ENCODE measurements at places on chromosomes 6 and 20.

DNA sequence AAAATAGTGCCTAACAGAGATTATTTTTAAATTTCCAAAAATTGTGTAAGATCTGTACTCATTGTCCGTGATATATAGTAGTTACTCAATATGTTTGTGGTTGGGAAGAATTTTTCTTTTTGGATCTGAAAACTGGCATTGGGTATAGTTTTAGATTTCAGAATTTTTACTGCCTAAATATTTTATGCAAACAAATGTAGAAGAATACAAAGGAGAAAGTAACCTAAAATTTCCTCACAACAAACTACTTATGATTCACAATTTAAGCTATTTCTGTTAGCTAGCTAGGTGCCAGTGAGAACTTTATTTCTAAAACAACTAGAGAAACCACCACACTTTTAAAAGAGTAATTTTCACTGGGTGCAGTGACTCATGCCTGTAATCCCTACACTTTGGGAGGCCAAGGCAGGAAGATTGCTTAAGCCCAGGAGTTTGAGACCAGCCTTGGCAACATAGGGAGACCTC is 38.8 kb downstream of the SESN1 start:
- DNase-seq = no peak

DNA sequence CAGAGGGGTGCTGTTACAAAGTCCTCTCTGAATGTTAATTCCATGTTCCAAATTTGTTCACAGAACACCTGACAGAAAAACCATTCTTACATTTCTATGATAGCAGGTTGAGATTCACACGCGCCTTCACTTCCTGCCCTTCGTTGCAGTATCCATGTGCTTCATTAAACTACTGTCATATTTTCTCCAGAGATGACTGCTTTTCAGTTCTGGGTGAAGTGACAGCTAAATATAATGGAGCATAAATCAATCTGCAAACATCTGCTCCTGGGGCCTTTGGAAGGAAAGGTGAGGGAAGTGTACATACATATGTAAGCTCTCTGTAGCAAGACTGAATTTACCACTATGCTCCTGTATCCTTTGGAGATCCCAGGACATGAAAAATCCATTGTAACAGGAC is 750.2 kb downstream of the HDGFL1 start:
- no peak for DNase-seq

DNA sequence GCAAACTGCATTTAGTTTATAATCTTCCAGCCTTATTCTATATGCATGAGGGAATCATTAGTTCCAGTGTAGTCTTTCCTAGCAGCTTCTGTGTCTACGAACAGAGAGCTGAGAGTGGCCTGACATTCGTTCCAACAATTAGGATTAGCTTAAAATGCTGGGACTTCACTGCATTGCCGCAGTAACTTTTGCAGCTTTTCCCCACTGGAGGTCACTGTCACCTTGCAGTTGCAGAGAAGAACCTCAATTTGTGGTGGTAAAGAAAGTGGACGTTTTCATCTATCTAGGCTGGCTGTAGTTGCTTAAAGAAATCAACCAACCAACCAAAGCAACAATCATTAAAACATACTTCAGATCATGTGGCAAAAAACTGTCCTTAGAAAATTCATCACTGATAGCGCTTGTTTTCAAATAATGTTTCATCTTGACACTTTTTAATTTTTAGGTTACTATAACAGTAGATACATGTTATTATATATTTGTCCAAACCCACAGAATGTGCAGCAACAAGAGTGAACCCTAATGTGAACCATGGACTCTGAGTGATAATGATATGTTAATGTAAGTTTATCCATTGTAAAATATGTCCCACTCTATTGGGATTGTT is 12.2 kb downstream of the MYLK4 start:
- DNase-seq = peak; percentile 21

DNA sequence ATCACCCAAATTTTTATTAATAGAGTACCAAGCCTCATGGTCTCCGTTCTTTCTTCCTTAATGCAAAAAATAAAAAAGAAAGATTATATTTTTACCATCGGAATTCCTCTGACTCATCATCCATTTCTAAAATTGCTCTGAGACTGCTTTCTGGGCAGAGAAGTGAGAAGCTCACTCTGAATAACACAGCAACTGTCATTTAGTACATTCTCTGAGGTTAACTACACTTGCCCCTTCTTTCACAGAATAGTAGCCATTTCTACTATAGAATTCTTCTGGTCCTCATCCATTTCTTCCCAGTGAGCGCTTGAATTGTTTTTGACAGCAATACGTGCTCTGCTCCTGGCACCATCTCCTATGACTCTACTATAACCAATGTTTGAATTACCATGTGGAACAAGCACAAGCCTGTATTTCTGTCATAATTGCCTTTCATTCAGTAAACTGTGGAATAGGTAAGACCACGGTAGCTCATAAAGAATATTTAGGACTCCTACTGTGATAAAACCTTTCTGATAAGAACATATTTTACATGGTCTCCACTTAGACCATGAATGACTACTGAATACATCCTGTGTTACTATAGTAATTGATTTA is 435.5 kb upstream of the NRSN1 start:
- DNase-seq = no peak

DNA sequence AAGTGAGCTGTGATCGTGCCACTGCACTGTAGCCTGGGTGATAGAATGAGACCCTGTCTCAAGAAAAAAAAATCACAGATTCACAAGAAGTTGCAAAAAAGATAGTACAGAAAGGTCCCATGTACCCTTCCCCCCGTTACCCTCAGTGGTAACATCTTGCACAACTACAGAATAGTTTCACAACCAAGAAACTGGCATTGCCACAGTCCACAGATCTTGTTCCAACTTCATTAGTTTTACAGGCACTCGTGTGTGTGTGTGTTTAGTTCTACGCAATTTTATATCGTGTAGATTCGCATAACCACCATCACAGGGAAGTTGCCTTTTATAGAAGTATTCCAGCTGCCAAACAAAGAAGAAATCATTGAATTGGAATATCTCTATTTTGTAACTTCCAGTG is 19.1 kb downstream of the SPATA2 start:
- no peak for DNase-seq

DNA sequence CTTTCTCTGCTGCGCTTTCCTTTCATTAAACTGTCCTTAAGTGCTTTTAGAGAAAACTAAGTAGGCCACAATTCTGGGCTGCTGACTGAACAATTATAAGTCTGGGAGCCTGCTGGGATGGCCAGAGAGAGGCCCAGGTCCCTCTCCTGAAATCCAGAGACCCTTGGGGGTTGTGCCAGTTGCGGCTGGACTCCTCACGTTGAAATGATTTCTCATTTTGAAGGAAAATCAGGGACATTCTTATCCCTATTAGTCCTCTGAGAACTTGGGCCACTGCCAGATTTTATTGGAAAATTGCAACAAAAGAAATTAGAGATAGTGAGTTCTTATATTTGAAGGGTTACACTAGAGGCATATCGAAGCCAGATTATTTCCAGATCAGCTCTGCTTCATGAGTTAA is 145.1 kb downstream of the CLIC5 start:
- no peak for DNase-seq

DNA sequence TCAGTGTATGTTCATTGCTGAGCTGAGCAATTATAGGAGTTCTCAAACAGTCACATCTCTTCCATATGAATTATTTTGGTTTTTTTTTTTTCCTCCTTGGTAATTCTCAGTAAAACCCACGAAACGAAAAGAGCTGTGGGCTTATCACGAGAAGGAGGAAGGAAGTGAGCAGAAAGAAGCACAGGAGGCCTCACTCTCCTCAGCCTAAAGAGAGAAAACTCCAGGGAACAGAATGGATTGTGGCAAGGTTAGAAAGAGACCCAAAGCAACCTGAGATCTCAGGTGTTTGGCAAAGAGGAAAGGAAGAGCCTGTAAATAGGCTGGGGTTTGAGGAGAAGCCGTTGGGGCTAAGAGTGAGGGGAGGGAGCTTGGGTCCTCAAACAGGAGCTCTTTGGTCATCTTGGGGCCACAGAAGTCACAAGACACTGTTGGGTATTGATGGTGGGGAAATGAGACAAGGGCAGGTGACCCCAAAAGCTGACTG is 67.8 kb upstream of the CITED2 start:
- no peak for DNase-seq

DNA sequence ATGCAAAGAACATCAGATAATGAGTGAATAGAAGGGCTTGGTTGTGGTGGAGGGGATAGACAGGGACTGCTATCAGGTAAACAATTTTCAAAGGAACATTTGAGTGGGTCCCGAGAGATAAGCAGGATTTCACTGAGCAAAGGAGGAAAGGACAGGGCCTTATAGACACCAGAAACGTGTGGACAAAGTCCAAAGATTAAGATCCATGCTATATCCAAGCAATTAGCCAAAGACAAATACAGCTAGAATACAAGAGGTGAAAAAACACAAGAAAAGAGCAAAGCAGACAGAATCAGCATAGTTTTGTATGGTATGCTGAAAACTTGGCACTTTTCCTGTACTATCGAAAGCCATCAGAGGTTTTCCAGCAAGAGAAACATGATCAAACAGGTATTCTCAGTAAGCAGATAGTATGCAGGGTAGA is 59.8 kb downstream of the CDK19 start:
- no peak for DNase-seq

DNA sequence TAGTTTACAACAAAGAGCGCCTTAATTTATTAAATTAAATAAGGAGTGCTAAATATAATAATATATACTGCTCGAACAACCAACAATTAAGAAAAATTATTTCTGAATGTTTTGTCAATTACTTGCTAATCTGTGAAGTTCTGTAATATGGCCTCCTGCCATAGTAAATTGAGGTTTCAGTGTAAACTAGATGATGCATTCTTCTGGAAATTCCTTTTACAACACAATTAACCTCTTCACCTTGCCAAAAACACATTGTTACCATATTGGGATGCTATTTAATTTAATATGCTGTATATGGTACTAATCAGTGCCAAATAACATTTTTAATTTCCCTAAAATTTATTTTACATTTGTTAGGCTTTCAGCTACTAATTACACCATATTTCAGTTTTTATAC is 808.4 kb upstream of the CITED2 start:
- DNase-seq = no peak

GRCh38 chr6:89975991-89976693 is 81.9 kb downstream of the GJA10 start:
- DNase-seq = no peak

- no peak for DNase-seq
Measured at GRCh38 chr6:5997420-5997987, 9.2 kb downstream of the NRN1 start.

DNA sequence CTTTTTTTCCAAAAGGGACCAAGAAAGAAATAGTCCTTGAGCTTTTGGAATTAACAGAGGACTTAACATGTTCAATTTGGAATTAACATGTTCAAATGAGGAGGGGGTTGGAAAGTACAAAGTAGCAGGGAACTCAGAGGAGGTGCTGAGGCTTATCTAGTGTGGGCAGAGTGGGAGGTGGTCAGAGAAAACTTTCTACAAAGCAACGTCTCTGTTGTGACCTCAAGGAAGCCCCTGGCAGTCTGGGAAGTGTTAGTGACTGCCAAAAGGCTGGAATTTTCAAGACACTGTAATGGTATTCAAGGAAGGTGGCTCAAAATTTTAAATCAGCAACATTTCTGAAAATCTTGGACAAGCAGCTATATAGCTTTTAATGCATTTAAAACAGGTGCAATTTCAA is 7.3 kb downstream of the ECI2 start:
- no peak for DNase-seq

DNA sequence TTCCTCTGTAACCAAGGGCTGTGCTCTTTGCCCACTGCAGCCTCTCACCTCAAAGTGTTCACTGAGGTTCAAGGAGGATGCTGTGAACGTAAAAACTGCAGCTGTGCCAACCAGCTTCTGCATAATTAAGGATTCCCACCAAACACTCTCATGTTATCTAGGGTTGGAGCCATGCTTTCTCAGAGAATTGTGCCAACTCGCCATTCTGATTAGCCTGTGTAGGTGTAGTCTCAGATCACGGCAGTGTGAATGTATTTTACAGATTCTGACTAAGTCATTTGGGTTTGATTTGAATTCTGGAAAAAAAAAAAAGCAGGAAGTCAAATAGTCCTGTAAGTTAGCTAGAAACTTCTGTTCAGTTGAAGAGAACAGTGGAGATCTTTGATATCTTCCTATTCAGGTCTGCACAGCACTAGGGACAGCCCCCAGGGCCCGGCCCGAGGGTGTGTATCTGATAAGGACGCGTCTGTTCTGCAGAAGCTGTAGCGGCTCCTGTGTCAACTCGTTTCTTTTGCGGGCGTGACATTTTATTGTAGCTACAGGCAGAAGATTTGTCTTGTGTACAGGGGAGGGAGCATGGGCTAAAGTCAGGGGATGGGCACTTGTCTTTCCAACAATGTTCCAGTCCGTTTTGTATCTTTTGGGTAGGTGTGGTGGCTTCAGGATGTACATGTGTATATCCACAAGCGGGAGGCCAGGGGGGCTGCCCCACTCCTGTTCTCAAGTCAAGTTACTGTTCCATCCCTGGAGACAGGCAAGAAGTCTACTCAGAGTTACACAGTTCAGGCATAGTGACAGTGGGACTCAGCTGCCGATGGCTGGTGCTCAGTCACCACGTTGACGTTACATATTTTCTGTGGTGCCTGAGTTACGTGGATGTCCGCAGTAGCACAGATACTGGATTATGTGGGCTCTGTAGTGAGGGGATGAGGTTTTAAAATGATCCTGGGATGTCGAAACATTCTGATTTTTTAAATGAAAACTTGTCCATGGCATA is 12.4 kb downstream of the IRF4 start:
- DNase-seq = no peak

GRCh38 chr6:167988154-167988495 is 9.3 kb upstream of the KIF25 start:
- no peak for DNase-seq

DNA sequence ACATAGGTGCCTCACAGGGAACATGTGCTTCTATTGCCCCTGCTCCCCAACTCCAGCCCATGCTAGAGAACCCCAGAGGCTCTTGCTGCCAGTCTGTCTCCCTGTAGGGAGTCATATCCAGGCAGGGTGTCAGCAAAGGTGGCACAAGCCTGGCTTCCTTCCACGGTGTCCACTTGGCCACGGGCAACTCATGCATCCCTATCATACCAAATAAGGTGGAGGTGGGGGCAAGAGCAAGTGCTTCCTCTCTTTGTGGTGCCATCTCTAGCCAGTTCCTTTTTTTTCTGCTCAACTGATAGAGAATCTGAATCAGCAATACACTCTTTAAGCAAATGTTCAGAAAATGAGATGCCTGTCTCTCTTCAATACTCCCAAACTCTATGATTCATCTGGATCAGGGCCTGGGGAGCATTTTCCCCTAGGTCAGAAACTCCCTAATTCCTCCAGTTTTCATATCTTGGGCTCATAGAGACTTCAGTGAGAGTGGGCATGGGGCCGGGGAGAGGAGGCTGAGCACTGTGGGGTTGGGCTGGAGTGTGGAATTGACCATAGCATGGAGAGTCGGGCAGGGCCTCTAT is 105.1 kb upstream of the GPR6 start:
- no peak for DNase-seq

DNA sequence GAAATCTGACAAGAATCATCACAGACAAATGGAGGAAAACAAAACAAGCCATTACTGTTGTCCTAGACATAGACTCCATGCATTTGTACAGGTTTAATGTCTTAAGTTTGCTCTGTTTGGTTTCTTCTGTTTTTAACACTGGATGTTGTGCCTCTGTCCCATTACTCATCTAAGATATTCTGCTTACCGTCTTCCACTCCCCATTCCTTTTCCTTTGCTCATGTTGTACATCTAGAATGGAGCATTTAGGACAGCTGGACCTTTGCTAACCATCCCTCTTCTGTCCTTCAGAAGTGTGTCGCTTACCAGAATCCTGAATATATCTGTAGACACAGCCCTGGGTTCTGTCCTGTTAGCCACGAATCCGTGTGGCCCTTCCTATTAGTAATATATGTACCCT is 35.2 kb downstream of the RAB22A start:
- no peak for DNase-seq

- DNase-seq = no peak
Measured at GRCh38 chr6:18478610-18479009, 91.5 kb downstream of the RNF144B start.

Data from activated CD4-positive, CD25-positive, alpha-beta regulatory T cell (primary cell).